Naive thymus-derived CD4-positive, alpha-beta T cell (primary cell): ENCODE measurements at places on chromosomes 11 and 22. TPM values are rescaled to one million over a fixed set of nuclear protein-coding genes. Genes with fewer than 3 reads are reported as not detected.

- no peak for DNase-seq
Observed at GRCh38 chr11:132293586-132293985, 923.2 kb downstream of the NTM start.

- no peak for DNase-seq
Observed at GRCh38 chr11:2198621-2199365, 27.2 kb upstream of the TH start.

DNA sequence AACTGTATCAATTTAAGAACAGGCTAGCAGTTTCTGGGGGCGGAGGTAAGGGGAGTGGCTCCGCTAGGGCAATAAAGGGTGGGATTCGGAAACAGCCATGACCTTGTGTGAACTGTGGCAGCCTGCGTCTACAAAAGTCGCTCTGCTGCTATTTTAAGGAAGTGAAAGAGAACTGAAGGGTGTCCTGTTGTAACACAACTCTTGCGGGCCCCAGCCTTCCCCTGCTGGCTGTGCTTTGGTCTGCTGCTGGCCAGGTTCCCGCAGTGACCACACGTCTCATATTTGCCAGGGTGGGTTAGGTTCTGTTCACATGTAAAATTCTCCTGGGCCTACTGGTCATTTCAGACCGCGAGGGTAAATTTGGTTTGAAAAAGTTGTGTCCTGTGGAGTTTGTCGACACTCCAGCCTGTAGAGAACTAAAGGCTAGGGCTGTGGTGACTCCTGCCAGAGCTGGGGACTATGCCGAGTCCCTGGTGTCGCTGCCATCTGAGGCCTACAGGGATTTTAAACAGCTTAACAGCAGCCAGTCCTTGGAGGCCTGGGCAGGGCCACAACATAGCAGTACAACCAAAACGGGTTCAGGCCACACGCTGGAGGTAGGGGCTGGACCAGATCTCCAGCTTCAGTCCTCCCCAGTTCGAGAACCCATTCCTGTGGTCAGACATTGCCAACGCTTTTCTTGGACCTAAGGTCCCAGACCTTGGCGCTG is 1.1 kb upstream of the PPFIBP2 start:
- peak; percentile 39 for DNase-seq

DNA sequence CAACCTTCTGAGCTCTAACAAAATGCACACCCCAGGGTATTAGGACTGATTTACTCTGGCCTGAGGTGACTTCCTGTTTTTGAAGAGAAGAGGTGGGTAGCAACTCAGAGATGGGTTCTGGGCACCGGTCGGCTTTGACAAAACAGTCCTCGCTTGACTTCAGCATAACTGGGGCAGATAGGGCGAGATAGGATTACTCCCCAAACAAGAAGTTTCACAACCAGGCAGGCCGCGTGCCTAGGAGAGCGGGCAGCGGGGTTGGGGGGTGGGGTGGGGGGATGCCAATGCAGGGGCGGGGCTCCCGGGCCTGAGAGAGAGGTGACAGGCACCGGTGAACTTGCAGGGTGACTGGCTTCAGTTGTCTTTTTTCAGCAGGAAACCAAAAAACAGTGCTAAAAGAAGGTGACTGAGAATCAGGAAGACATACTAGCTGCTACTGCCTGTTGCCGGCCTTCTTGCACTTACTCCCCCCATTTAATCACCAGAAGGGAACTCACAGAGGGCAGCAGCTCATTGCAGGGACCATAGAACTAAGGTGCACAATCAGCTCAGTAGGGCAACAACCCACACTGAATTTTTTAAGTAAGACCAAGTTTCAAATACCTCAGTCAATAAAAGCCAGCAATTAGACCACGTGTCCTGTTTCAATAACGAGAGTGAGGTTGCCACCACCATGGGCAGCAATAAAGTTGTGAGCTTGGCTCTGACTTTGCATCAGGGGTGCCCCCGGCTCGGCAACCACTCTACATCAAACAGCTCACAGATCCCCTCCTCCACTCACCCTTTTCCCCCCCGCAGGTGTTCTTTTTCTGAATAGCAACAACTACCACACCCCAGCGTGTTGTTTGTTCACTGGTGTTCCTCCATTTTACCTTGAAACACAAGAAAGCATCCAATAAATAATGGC is 37.2 kb upstream of the ETS1 start:
- peak; percentile 68 for DNase-seq

DNA sequence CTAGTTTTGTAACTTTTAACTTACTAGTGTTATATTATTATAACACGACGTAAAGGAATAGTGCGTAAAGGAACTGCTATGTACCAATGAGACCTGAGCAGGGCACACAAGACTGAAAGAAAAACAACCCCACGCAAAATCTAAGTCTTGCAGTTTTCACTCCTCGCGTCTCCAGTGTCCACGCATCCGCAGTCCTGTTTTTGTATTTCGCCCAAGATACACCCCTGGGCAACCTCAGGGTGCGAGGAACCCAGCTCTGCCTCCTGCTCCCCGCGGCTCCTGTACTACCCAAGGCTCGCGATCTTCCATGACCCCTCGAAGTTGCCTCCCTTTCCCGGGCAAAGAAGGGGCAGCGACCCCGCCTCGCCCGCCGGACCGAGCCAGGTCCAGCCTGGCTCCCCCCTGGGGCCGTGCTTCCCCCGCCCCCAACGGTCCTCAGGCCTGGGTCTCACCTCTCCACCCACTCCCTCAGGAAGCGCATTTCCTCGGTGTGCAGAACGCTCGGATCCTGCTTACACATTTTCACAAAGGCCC is 393 bp downstream of the ST13 start:
- peak; percentile 31 for DNase-seq

DNA sequence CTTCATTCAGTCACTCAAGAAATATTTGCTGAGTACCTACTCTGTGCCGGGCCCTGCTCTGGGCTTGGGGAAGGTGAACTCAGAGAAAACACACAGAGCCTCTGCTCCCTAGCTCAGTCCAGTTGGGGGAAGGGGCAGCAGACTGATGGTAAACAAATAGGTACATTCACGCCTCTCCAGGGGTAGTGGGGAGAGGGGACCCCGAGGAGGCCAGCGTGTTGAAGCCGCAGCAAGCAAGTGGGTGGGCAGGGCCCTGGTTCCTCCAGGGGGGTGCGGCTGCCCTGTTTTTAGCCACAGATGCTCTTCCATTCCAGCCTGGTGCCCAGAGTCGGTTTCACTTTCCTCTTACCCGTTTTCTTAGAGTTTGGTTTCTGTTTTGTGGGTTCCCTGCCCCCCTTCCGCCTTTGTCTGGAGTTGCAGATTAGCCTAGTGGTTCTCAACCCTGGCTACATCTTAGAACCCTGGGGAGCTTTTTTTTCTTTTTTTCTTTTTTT is 8.7 kb downstream of the DRAP1 start:
- peak; percentile 64 for DNase-seq

DNA sequence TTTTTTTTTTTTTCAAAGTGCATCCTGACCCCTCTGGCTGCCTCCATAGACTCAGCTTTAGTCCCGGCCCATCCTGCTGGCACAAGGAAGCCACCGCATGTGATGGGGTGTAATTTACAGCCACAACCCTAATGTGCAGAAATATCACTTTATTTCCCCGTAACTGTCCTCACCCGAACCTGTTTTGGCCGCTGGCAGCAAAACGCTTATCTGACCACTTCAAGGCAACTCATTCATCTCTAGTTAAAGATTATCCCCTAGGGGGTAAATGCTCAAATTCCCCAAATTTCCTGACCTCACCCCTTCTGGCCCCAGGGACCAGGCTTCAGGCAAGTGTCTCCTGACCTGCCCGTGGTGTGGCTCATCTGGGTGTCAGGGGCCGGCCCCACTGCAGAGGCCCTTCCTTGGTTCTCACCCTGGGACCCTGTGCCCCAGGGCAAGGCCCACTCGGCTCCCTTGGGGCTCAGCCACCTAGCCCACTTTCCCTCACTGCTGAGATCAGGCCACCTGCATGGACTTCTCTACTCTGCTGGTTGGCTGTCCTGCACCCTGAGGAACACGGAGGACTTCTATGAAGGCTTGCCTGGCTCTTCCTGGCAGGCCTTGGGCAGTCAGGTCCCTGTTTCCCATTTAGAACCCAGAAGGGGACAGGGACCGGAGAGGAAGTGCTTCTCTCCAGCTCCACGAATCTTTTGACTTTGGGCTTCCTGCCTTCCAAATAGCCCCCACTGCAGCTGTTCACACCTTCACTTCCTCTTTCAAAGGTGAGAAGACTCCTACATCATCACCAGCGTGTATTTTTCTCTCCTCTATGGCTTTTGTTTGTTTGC is 53.3 kb downstream of the WNT11 start:
- no peak for DNase-seq

DNA sequence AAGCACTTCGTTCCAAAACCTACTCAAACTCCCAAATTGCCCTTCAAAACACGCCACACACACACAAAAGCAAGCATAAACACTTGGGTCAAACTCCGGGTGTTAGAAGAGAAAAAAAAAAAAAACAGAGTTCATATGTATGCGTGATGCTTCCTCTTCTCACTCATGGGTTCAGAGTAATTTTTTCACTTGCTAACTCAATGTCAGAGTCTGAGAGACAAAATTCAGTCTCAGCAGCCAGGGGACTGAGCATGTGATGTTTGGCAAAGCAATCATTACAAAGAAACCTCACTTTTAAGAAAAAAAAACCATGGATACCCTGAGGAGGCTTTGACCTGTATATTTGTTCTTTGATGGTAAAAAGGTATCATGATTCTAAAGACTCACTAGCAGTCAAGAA is 461.7 kb downstream of the NTM start:
- no peak for DNase-seq

GRCh38 chr11:70365544-70365927 is 32.8 kb upstream of the CTTN start:
- DNase-seq, result no peak

DNA sequence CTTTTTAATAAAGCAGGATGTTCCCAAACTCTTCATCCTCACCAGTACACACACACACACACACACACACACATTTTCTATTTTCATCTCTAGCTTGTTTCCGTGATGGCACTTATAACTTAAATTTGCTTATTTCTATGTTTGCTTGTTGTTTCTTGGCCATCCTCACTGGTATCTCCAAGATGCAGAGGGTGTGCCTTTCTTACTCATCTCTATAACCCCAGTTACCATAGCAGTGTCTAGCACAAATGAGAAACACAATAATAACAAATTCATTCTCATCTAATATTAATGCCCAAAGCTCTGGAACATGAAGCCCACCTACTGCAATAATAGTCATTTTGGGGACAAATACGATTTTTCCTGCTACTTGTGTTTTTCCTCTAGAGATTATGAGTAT is 156.3 kb downstream of the GRM5 start:
- DNase-seq, result no peak

DNA sequence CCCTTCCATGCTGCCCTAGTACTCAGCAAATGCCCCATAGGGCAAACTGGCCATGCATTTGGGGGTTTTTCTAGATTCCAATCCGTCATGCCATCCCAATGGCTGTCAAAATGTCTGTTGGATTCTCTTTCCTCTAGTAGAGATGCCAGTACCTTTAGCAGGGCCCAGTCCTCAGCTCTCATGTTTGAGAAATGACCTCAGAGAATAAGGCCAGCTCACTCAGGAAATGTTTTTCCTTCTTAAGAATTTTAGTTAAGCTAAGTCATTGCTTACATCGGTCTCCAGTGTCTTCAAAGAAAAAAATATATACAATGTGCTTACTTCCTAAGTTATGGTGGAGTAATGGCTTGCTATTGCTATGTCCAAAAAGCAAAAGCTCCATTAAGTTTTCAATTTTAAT is 14.1 kb upstream of the ALKBH3 start:
- DNase-seq, result no peak

- DNase-seq, result no peak
Observed at GRCh38 chr11:110984147-110984546, 261.4 kb upstream of the POU2AF2 start.

GRCh38 chr22:44668886-44669521 is 33.0 kb upstream of the PRR5 start:
- no peak for DNase-seq

DNA sequence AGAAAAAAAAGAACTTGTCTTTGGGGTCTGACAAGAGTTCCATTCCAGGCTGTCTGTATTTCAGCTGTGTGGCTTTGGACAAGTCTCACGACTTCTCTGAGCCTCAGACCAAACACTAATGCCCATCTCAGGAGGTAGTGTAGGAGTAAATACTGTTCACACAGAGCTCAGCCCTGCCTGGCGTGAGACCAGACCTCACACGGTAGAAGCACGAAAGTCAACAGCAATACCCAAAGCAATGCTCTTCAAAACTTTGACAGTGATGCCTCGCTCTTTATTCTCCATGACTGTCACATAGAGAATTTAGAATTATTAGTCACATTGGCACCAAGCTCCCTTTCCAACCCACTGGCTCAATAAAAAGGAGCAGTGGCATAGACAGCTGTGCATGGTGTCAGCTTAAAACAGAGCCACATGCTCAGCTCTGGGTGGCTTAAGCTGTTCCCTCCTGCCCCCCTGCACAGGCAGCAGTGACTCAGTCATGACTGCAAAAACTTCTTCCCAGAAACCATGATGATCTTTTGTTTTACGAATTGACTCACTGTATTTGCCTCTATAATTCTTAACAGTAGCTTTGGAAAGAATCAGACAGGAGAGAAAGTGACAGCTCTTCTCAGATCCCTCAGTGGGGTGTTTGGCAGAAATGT is 74.0 kb upstream of the PHF21B start:
- no peak for DNase-seq

DNA sequence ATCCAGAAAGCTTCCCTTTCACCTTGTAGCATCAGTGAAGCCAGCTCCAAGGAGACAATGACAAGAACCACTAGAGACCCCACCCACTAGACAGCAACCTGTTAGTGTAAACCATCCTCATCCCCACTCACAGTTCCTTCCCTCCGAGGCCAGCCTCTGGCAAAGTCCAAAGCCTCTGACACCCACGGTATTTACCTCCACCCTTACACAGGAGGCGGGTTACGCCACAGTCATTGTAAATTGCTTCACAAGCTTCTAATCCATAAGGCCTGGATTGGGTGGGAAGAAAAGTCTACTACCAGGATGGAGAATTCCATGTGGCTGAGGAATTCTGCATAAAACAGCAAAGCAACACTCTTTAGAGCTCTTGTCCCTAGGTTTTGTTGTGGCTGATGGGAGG is 287.4 kb downstream of the BUD13 start:
- DNase-seq, result no peak

GRCh38 chr11:13970986-13971385 is 8.5 kb downstream of the SPON1 start:
- DNase-seq, result no peak

DNA sequence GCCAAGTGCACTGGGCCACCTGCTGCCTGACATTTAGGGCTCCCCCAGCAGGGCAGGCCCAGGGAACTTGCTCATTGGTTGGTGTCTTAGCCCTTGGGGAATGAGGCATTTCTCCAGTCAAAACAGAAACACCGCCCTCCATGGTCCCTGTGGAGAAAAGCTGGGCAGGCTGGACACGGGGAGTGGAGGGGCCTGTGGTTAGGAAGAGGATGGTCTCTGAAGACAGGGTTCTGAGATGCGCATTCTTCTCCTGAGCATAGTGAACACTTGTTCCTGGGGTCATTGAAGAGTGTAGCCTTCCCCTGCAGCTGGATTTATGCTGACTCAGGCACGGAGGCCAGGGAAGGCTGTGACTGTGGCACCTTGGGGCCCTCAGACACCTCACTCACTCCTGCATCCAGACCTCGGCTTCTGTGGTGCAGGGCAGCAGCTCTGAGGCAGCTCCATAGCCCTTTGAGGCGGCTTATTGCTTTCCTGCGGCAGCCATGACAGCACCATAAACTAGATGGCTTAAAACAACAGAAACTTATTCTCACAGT is 8.2 kb downstream of the TSPAN18 start:
- no peak for DNase-seq

SYCE3 gene
- total RNA-seq, result not detected

TBC1D22A gene
- 43.4 TPM for total RNA-seq

TSPAN32 gene
- total RNA-seq, result 32.5 and 33.5 TPM in 2 replicates

APOL3 gene
- 123 TPM for total RNA-seq

CABP4 gene
- 2.5 TPM for total RNA-seq

TREH gene
- total RNA-seq, result not detected

IRF7 gene
- 134 and 144 TPM in 2 replicates for total RNA-seq

MFRP gene
- total RNA-seq, result not detected in 2 replicates

CNGA4 gene
- 0.10 TPM in 1 of 2 replicates, not detected in the other for total RNA-seq
